ENCODE measurements at places on chromosomes 6 and 20.
A peak's percentile ranks its signal among the peaks of the same experiment; 100 is the strongest.

DNA sequence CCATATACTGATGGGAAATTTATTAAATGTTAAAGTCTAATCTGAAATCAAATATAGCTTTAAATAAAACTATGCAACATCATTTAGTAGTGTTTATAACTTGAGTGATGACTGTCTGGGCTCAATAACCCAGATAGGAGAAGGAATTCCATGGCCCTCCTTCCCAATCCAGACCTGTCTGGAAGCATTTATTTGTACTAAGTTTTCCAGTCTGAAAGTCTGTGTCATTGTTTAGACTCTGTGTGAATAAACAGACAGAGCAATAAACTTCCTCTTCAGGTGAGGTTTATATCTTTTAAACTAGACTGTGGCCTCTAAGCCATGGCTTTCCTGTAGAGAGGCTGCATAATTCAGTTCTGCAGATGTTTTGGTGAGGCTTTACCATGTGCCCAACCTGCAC lies 176.4 kb downstream of the SOX4 start:
- DNase-seq: no peak

DNA sequence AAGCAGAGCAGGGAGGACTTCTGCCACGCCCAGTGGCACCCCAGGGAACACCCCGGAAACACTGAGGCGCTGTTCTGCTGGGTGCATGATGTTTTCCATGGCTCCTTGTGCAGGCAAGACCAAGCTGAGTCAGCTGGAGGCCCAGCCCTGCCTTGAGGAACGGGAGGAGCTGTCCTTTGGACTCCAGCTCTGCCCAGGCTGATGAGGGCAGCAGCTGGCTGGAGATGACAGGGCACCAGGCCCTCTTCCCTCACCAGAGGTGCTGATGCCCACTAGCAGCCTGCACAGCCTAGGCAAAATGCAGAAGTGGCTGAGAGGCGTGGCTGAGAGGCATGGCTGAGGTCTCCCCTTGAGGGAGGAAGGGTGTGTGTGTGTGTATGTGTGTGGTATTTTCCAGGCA lies 2.4 kb downstream of the C6orf132 start:
- DNase-seq: peak; percentile 60

GRCh38 chr6:241336-241865 lies 50.9 kb upstream of the DUSP22 start:
- DNase-seq: no peak

DNA sequence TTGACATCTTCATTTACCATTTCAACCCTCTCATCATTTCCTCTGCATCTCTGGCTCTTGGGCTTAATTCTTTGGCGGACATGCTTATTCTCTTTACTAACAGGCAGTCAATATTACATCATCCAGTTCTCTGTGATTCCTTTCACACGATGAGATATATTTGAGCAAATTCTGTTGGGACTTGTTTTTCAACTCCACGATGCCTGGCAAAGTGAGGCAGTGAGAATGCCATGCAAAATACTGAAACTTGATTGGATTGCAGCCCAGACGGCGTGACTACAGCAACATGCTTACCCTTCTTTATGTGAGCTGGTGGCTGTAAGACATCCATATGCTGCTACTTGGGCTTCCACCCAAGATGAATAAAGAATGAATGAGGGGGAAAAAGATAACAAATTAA lies 101.7 kb upstream of the SPACA1 start:
- DNase-seq: no peak

- DNase-seq: no peak
Observed at GRCh38 chr6:116633685-116634084, 17.4 kb downstream of the RSPH4A start.

GRCh38 chr20:35443003-35443402 lies 5.0 kb upstream of the GDF5 start:
- peak; percentile 91 for DNase-seq

Data from A172 (cell line).